T-cell (primary cell): ENCODE measurements at places on chromosomes 11 and 22.
A peak's percentile ranks its signal among the peaks of the same experiment; 100 is the strongest.

- DNase-seq, result no peak
Measured at GRCh38 chr11:63583357-63583677, 20.1 kb upstream of the PLAAT2 start.

- DNase-seq, result no peak
Measured at GRCh38 chr11:45106440-45106839, 40.0 kb upstream of the PRDM11 start.

- peak; percentile 20 for DNase-seq
Measured at GRCh38 chr11:78465169-78465942, 47.7 kb upstream of the GAB2 start.

DNA sequence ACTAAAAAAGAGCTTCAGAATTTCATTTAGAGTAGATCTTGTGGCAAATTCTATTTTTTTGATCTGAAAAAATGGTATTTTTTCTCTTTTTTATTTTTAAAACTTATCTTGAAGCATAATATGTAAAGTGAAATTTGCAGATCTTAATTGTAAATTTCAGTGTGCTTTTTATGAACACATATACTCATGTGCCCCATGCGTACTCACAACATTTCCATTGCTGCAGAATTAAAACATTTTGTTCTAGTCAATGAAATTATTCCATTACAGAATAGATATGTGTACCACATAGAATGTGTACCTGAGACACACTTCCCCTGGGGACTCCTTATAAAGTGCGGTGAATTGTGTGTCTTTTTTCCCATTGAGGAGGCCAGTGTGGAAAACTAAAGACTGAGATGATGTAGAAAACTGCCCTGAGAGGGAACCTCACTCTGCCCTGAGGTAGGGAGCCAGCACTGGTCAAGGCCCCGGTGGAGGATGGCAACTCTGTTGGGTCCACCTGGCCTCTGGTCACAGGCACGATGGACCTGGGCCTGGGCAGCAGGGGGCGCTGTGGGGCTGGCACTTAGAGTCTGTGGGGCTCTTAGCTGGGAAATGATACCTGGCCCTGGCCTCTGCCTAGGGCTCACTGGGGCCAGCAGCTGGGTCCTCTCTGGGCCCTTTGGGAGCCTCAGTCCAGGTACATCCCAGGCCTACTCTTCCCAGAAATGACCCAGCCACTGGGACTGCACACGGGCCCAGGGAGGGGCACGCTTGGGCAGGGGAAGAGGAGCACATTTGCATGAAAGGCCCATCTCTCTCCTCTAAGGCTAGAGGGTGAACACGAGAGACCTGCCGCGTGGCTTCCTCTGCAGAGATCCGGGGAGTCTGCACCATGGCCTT lies 77.9 kb upstream of the TOP3B start:
- peak; percentile 36 for DNase-seq

DNA sequence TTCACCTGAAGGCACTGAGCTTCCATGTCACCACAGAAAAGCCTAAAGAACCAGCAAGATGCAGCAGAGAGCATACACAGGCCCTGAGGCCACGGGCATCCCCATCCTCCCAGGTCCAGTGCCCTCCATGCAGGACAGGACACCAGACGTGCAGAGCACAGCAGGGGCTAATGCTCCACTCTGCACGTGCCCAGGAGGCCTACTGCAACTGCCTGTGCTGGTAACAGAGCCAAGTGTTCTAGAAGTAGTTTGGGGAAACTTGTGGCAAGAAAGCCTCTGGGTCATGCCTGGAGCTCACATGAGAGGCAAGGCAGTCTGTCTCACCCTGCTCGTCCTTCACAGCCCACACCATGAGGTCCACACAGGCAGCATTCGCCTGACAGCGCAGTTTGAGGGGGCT lies 30.7 kb downstream of the SERPIND1 start:
- no peak for DNase-seq

GRCh38 chr11:57463671-57464538 lies 3.6 kb downstream of the RTN4RL2 start:
- DNase-seq, result no peak

- no peak for DNase-seq
Measured at GRCh38 chr22:44561139-44561840, 63.3 kb upstream of the RTL6 start.

DNA sequence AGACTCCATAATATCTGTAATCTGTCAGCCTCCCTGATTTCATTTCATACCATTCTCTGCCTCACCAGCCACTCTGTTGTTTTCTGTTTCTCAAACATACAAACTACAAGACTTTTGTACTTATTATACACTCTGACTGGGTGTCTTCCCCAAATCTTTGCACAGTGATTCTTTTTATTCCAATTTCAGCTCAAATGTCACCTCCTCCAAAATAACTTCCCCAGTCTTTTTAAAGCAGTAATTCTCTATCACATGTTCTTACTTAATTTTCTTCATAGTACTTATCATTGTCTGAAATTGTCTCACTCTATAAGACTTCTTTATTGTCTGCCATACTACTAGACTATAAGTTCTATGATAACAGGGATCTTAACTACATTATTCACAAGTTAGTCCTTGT lies 19.6 kb downstream of the SOX6 start:
- no peak for DNase-seq

DNA sequence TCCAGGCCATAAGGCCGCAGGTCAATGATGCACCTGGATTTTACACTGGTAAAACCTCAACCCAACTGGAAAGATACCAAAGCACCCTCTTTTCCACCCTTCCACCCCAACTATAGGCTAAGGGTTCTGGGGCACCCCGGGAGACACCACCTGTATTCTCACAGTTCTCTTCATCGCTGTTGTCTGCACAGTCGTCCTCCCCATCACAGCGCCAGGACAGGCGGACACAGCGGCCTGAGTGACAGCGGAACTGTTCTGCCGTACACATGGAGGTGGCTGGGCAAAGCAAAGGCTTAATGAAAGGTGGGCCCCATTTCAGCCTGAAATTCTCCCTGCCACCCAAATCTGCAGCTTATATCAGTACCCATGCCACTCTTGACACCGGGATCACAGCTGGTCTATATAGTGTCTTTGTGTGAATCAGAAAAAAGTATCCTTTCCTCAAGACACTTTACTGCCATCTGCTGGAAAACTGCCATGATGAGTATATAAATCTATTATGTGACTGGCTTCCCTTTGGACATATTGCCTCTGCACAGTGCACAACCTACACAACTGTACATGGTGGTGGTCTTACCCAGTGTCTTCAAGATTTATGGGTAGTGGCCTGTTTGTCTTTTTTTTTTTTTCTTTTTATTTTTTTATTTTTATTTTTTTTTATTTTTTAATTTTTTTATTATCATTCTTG lies 21.5 kb downstream of the LRP4 start:
- DNase-seq, result no peak

DNA sequence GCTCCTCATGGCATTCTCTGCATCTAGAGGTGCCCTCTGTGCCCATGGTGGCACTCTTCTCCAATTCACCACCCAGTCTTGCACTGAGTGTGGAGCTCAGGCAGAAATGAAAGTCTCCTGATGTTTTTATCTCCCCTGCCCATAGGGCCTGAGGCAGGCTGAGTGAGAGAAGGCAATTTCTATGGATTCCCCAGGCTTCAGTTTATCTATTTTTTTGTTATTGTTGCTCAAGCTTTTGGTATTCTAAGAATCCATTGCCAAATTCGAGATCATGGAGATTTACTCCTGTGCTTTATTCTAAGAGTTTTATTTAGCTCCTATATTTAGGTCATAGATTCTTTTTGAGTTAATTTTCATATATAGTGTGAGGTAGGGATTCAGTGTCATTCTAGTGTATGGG lies 40.7 kb downstream of the TSPAN18 start:
- DNase-seq, result no peak

DNA sequence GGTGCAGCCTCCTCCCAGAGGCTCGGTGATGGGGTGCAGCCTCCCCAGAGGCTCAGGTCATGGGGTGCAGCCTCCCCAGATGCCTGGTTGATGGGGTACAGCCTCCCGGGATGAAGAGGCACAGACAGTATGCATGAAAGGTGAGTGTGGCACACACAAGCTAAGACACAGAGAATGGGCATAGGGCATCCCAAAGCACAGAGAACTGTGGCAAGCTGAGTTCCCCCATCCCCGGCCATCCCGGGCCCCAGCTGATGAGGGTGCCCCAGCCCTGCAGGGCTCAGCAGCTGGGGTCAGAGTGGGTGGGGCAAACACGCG lies 4.8 kb upstream of the SYT8 start:
- no peak for DNase-seq

- no peak for DNase-seq
Measured at GRCh38 chr11:11622772-11623171, 967 bp upstream of the GALNT18 start.

DNA sequence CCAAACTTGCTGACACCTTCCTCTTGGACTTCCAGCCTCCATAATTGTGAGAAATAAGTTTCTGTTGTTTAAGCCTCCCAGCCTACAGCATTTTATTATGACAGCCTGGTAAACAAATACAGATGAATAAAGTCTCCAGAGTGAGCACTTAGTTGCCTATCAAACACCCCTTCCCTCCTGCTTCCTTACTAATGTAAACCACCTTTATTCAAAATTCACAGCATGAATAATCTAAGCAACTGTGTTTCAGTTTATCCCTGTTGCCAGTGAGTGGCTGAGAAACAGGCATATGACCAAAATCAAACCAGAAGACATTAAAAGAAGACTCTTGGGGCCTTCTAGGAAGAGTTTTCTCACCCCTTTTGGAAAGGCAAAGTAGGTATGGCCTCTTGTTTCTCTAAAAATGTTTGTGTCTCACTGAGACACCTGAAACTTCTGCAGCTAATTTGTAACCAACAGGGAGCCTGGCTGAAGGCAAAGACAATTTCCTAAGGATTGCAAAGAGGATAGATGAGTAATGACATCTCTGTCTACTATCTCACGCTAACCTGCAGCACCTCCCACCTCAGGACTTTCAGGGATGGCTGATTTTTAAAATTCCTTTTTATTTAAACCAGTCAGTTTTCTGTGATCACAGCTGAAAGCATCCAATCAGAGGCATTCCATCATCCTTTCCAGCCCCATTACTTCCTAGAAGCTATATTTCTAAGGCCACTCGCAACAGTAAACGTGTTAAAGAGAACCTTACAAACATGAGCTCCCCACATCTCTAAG lies 61.4 kb upstream of the LRRC55 start:
- no peak for DNase-seq

- DNase-seq, result no peak
Measured at GRCh38 chr22:48489551-48490499, 1337.8 kb downstream of the BRD1 start.

- DNase-seq, result no peak
Measured at GRCh38 chr11:8908099-8908498, 2.9 kb upstream of the AKIP1 start.

GRCh38 chr11:93942176-93942575 lies 79.0 kb upstream of the HEPHL1 start:
- DNase-seq, result no peak

DNA sequence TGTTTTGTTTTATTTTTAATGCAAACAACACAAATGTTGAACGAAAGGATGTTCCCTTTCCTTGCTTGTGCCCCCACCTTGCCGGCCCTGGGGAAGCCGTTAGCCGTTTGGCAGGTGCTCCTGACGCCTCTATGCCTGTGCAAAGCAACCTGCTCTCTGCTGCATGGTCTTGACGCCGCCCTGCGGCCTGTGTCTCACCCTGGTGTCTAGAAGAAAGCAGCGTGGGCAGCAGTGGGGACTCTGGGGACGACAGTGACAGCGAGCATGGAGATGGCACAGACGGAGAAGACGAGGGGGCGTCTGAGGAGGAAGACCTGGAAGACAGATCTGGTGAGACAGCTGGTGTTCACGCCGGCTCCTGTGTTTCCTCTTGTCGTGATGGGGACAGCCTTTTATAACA lies 5.5 kb downstream of the PHRF1 start:
- no peak for DNase-seq

GRCh38 chr22:34798605-34799004 lies 267.4 kb upstream of the ISX start:
- DNase-seq, result no peak

- DNase-seq, result no peak
Measured at GRCh38 chr11:123020968-123021367, 39.3 kb upstream of the BSX start.

- no peak for DNase-seq
Measured at GRCh38 chr22:42151924-42152635, 21.5 kb upstream of the CYP2D6 start.

- DNase-seq, result no peak
Measured at GRCh38 chr11:6841694-6842093, 3.8 kb upstream of the OR10A5 start.

GRCh38 chr11:129696309-129696989 lies 119.2 kb upstream of the TMEM45B start:
- no peak for DNase-seq

GRCh38 chr11:13970986-13971385 lies 8.5 kb downstream of the SPON1 start:
- DNase-seq, result no peak

DNA sequence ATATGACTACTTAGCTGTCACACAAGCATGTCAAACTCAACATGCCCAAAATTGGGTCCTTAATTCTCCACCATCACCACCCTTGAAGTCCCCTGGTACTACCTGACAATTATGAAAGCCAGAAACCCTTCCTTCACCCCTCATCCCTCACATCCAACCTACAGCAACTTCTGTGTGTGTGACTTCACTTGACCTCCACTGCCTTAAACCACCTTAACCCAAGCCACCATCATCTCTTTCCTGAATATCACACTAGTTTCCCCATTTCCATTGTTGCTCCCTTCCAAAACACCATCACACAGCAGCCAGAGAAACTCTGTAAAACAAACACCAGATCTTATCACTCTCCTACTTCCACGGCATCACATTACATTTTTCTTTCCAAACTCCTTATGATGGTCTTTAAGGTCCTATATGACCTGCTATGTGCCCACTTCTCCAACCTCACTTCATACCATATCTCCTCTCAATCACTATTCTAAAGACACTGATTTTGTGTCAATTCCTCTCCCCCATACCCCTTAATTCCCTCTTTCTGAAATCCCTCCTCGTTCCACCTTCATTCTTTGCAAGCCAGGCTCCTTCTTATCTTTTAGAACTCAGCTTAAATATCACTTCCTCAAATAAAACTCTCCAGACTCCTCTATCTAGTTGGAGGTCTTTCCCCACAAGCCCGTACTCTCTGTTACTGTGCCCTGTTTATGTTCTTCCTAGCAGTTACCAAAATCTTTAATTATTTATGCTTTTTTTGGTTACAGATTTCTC lies 124.9 kb downstream of the RBFOX2 start:
- no peak for DNase-seq

- no peak for DNase-seq
Measured at GRCh38 chr11:60743058-60743457, 13.6 kb upstream of the MS4A15 start.

DNA sequence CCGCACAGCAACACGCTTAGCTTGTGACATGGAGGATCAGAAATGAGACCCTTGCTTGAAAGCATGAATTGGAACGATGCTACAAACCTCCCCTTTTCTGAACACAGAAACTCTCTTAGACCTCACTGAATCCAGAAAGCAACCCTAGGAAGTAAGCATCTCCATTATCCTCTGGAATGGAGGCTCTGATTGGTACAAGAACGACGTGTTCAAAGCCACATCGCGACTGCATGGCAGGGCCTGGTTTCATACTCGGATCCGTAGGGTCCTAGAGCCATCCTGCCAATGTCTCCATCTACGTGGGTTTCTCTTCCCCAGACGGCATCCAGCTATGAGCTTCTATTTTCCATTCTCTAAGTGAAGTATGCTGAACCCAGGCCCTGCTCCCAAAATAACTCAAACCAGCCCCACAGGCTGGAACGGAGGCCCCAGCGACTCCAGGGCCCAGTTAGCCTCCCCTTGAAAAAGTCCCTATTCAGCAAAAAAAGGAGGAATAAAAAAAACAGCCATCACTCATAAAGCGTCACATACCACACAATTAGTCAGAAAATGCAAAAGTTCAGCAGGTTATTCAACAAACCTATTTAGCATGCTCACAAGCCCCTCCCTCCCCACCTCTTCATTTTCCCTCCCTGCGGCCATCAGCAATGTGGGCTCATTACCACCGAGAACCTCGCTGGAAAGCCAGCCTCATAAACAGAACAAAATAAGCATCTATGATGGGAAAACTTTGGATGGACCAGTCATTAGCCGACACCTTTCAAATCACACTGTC lies 7.1 kb upstream of the MN1 start:
- DNase-seq, result no peak
